Uterus (tissue), 4 donors: ENCODE measurements at places on chromosomes 1 and 21. TPM values are rescaled to one million over a fixed set of nuclear protein-coding genes. Genes with fewer than 3 reads are reported as not detected.

DNA sequence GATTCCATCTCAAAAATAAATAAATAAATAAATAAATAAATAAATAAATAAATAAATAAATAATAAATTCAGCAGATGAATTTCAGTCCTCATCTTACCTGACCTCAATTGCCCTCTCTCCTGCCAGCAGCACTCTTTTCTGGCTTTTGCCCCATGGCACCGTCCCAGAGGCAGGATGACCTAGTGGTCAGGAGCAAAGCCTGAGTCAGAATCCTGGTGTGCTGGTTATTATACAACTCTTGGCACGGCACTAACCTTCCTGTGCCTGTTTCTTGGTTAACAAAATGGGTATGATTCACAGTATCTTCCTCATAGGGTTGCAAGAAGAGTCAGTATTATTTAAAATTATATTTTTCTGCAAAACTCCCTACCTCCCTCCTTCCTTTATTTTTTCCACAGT, 43.0 kb downstream of the NKAIN1 start:
- no peaks in the 10 kb centered on the region for H3K27me3 ChIP-seq
- H3K36me3 ChIP-seq: no peaks in the 10 kb centered on the region
- no peaks in the 10 kb centered on the region for H3K4me1 ChIP-seq
- no peak for DNase-seq

GRCh38 chr1:159897962-159898361, 2.0 kb downstream of the CFAP45 start:
- no peak overlapping the region for H3K27ac ChIP-seq
- no peaks in the 10 kb centered on the region for H3K27me3 ChIP-seq
- no peak for DNase-seq
- H3K4me1 ChIP-seq: no peaks in the 10 kb centered on the region
- H3K4me3 ChIP-seq: no peak overlapping the region

- no peaks in the 10 kb centered on the region for H3K4me1 ChIP-seq
- DNase-seq: no peak
- no peaks in the 10 kb centered on the region for H3K27me3 ChIP-seq
Observed at GRCh38 chr21:28089599-28090441, 902.9 kb downstream of the LTN1 start.

- H3K4me3 ChIP-seq: no peak overlapping the region
- no peak for DNase-seq
- no peaks in the 10 kb centered on the region for H3K4me1 ChIP-seq
Observed at GRCh38 chr1:151968791-151969399, 24.8 kb downstream of the S100A10 start.

The LHX8 gene
- total RNA-seq: not detected

The ST6GALNAC3 gene
- 6.7 TPM for total RNA-seq

DNA sequence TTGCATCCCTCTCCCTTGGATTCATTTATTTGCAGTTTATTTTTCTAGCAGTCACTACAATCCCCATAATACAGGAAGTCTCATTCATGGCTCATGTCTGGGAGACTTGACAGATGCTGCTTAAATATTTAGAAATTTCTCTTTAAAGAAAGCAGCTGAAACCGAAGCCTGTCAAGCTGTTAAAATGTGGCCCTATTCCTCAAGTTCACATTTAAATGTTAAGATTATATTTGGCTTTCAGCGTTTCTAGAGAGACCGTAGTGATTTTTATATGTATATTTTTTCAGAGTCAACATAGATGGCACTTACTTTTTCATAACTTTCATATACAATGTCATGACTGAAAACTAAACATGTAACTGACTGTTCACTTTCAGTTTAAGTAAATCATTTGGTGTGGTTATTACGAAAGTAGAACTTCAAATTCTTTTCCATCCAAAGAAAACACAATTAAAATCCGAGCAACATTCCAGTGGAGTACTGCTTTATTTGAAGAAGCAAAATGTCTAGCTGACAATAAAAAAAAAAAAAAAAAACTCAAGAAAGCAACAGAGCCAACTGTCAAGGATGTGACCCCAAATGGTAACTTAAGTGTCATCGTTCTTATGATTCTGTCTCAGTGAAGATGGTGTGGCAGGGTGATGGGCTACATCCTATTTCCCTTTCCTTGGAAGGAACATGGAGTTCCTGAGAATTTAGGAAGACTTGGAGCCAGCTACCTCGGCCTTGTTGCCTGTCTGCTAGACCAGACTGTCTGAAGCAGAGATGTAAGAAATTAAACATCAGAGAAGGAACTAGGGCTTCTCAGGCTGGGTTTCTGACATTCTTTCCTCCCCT, 37.8 kb downstream of the MIS18A start:
- no peaks in the 10 kb centered on the region for H3K4me1 ChIP-seq
- H3K36me3 ChIP-seq: no peaks in the 10 kb centered on the region
- H3K27me3 ChIP-seq: no peaks in the 10 kb centered on the region
- no peak overlapping the region for H3K27ac ChIP-seq

The ANKRD35 gene
- 4.1 TPM for total RNA-seq

The CIART gene
- 2.9 TPM for total RNA-seq

The DDAH1 gene
- total RNA-seq: 28.9 TPM

GRCh38 chr1:70486676-70487458, 75.8 kb downstream of the CTH start:
- H3K27me3 ChIP-seq: no peaks in the 10 kb centered on the region
- H3K4me3 ChIP-seq: no peak overlapping the region
- no peaks in the 10 kb centered on the region for H3K4me1 ChIP-seq
- DNase-seq: peak; percentile 76
- no peaks in the 10 kb centered on the region for H3K36me3 ChIP-seq
- H3K27ac ChIP-seq: peak overlapping the region; percentile 57

GRCh38 chr1:16719571-16720350, 20.6 kb upstream of the RNU1-4 start:
- no peak overlapping the region for H3K27ac ChIP-seq
- no peaks in the 10 kb centered on the region for H3K36me3 ChIP-seq
- H3K4me1 ChIP-seq: no peaks in the 10 kb centered on the region
- no peak for DNase-seq

- H3K27ac ChIP-seq: no peak overlapping the region
- H3K27me3 ChIP-seq: no peaks in the 10 kb centered on the region
- no peaks in the 10 kb centered on the region for H3K36me3 ChIP-seq
- H3K4me1 ChIP-seq: no peaks in the 10 kb centered on the region
- DNase-seq: no peak
Observed at GRCh38 chr1:52037402-52037814, 3.8 kb upstream of the KTI12 start.

- H3K4me3 ChIP-seq: no peak overlapping the region
- no peaks in the 10 kb centered on the region for H3K36me3 ChIP-seq
- no peak overlapping the region for H3K27ac ChIP-seq
Observed at GRCh38 chr21:34092262-34092921, 19.0 kb downstream of the MRPS6 start.

- H3K4me3 ChIP-seq: no peak overlapping the region
- H3K36me3 ChIP-seq: no peaks in the 10 kb centered on the region
- no peak overlapping the region for H3K27ac ChIP-seq
- DNase-seq: peak; percentile 44
Observed at GRCh38 chr1:110390096-110390495, 730 bp downstream of the SLC16A4 start.

GRCh38 chr1:213110349-213111300, 59.6 kb downstream of the RPS6KC1 start:
- H3K36me3 ChIP-seq: no peaks in the 10 kb centered on the region
- H3K27ac ChIP-seq: no peak overlapping the region
- no peak for DNase-seq
- no peaks in the 10 kb centered on the region for H3K27me3 ChIP-seq
- no peaks in the 10 kb centered on the region for H3K4me1 ChIP-seq
- no peak overlapping the region for H3K4me3 ChIP-seq

The GPR153 gene
- total RNA-seq: 22.1 TPM

The ADAM30 gene
- not detected for total RNA-seq

The CD2 gene
- 1.0 TPM for total RNA-seq

The OR10Z1 gene
- not detected for total RNA-seq

DNA sequence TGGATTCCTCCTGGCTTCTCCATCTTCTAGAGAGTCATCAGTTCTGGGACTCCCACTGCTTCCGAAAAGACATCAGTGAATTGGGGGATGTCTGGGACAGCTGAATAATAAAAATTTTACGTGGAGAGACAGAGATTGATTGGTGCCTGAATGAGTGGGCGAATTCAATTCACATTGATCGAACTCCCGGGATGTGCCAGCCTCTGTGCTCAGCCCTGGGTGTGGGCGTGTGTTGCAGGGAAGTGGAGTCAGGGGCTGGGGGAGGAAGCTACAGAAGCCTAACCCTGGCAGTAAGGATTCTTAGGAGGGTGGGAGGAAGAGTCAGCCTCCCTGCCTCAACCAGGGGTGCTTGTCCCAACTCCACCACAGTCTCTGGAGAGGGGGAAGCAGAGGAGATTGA, 18.0 kb upstream of the STUM start:
- H3K4me3 ChIP-seq: no peak overlapping the region
- H3K27me3 ChIP-seq: no peaks in the 10 kb centered on the region
- DNase-seq: no peak
- no peak overlapping the region for H3K27ac ChIP-seq
- H3K36me3 ChIP-seq: no peaks in the 10 kb centered on the region

DNA sequence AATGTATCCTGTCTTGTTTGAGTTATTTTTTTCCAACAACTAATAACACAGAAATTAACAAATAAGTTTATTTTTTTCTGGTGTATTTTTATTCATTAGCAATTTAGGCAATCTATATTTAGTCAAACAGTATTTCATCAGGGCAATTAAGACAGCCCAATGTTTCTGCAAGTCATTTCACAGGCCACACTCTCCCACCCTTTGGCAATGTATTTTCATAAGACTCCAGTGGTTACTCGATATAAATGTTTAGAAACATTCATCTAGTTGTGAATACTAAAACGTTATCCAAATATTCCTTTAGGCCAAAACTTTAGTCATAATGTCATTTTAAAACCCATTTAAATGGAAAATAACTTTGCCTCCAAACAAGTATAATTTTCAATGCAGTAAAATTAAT, 142.1 kb downstream of the KCNT2 start:
- H3K27me3 ChIP-seq: no peaks in the 10 kb centered on the region
- no peaks in the 10 kb centered on the region for H3K4me1 ChIP-seq
- DNase-seq: no peak
- H3K27ac ChIP-seq: no peak overlapping the region

The PHC2 gene
- 51.5 TPM for total RNA-seq

DNA sequence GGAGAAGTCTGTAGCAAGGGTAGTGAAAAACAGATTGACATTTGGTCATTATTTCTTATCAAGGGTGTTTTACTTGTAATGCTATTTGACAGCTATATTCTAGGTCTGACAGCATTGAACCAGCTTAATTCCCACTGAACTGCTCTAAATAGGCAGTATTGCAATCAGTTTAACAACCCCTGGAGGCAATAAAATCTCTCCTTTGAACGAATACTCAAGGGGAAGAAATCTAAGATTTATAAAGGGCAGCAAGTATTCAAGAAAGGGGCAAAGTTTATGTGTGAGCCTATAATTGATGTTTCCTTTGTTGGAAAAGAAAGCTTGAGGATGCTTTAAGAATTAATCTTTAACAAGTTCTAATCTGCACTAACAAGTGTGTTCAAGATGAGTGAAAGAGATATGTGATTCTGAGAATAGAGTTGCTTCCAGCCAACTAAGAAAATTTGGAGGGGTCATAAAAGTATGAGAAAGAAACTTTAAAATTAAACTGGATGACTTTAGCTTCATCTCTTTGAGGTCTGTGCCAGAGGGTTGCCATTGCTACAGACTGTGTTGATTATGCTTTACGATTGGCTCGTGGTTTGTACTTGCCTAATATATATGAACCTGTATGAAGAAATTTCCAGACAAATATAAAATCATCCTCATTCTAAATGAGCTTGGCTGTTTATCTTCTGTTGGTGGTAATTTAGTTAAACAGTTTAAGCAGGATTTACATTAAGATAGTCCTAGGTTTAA, 72.5 kb downstream of the ZNF326 start:
- no peaks in the 10 kb centered on the region for H3K4me1 ChIP-seq
- H3K36me3 ChIP-seq: no peaks in the 10 kb centered on the region
- no peaks in the 10 kb centered on the region for H3K27me3 ChIP-seq
- no peak for DNase-seq
- H3K4me3 ChIP-seq: no peak overlapping the region

The ITGB3BP gene
- total RNA-seq: 27.5 TPM

GRCh38 chr1:31559715-31560114, 16.6 kb upstream of the TINAGL1 start:
- no peaks in the 10 kb centered on the region for H3K36me3 ChIP-seq
- no peaks in the 10 kb centered on the region for H3K4me1 ChIP-seq
- H3K27me3 ChIP-seq: no peaks in the 10 kb centered on the region
- no peak overlapping the region for H3K27ac ChIP-seq
- H3K4me3 ChIP-seq: no peak overlapping the region

The AIDA gene
- total RNA-seq: 94.1 TPM

GRCh38 chr1:153963030-153963849, at the start of gene SLC39A1:
SLC39A1 (minus strand) TSS chr1:153963537; CDS start chr1:153962715, 822 bp downstream.
- no peaks in the 10 kb centered on the region for H3K27me3 ChIP-seq
- peak; percentile 99 for DNase-seq

DNA sequence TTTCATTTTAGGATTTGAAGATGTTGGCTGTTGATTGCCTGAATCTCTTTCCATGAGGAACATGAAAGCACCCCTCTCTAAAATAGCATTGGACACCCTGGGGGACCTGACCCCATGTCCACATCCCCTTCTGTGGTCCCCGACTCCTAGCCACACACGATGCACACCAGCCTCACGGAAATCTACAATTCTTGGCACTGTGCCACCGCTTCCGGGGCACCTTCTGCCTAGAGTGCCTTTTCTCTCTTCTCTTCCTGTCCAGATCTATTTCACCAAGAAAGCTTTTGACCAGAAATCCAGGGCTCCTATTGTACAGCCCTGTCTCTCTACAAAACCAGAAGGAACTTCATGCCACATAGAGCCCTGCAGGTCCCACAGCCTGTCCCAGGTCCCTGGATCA, 50.3 kb downstream of the MYSM1 start:
- no peaks in the 10 kb centered on the region for H3K36me3 ChIP-seq
- no peaks in the 10 kb centered on the region for H3K27me3 ChIP-seq
- no peak for DNase-seq
- H3K27ac ChIP-seq: no peak overlapping the region
- no peak overlapping the region for H3K4me3 ChIP-seq

GRCh38 chr1:231387770-231388669, 34.1 kb downstream of the EGLN1 start:
- H3K36me3 ChIP-seq: no peaks in the 10 kb centered on the region
- no peak overlapping the region for H3K27ac ChIP-seq
- H3K27me3 ChIP-seq: no peaks in the 10 kb centered on the region
- H3K4me1 ChIP-seq: no peaks in the 10 kb centered on the region

The NME7 gene
- 14.1 TPM for total RNA-seq

DNA sequence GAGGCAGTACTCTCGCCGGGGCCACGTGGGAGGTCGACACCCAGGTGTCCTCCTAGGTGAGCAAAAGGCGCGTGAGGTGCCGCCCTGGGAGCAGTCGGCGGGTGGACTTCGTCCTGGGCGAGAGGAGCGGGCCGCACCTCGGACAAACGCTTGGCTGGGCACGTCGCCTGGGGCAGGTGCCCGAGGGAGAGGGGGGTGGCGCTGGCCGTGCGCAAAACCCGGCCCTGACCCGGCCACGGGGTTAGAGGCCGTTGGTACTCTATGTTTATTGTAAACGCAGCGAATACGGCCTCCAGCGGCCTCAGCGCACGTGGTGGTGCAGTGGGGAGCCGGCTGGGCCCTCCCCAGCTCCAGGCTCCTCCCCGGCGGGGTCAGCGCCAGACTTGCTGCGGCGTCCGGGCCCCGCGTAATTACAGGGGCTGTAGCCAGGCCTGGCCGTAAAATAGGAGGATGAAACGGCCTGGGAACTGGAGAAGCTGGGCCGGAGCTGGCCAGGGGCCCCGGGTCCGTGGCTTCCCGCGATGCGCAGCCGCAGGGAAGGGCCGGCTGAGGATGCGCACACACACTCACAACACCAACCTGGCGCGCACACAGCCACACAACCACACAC, 1.6 kb upstream of the EFNA1 start:
- no peaks in the 10 kb centered on the region for H3K36me3 ChIP-seq
- no peaks in the 10 kb centered on the region for H3K27me3 ChIP-seq
- peak overlapping the region; percentile 62 for H3K4me3 ChIP-seq
- no peaks in the 10 kb centered on the region for H3K4me1 ChIP-seq
- peak; percentile 75 for DNase-seq

GRCh38 chr1:62977366-62977765, 193.4 kb downstream of the ATG4C start:
- H3K36me3 ChIP-seq: no peaks in the 10 kb centered on the region
- no peaks in the 10 kb centered on the region for H3K4me1 ChIP-seq
